NCI-H748 treated with DMSO at 0.1 percent for 48 hours (cell line): ENCODE measurements at places on chromosomes 4 and X.

DNA sequence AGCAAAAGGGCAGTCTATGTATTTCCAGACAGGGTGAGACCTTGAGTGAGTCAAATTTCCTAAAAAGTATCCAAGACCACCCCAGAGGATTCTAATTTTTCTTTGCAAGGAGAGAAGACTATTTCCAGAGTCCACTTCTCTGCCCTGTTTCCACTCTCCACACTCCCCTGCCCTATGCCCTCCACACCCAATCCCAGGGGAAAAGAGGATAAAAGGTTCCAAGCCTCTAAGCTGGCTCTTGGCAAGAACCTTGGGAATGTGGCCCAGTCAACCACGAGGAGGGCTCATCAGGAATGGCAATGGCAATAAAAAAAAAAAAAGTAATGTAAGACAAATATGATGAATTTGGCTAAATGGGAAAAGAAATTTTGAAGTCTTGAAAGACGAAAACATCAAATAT, 65.9 kb downstream of the SRPX start:
- DNase-seq = no peak

DNA sequence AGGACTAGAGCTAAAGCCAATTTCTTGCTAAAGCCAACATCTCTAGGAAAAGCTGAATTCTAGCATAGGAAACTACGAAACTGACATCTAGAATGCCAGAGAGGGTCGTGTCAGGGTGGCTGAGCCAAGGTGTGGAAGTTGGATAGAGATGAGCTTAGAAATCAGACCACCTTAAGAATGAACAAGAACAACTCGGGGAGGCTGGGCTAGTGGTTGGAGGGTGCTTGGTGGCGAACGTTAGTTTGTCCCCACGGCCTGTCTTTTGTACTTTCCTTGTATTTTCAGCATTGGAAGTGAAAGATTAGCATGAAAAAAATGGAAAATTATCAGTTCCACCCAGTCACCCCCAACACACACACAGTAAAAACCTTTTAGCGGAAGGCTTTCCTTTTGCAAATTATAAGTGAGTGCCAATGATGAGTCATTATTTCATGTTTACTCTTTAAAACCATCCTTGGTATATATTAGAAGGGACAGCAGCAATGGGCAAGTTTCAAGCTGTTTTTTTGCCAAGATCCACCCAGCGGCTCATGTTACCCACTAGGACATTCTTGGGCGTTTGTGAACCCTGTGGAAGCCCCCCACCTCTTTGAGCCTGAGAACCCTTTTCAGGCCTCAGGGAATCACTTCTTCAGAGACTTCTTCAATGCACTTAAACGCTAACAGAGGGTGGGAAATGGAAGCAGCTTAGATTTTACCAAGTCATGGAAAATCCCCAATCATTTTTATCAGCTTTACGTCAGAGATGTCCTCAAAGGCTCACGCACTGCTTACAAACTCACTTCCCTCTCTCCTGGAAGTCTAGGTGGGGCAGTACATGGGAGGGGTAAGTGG, 4.9 kb upstream of the PPEF1 start:
- DNase-seq = no peak

- no peak for DNase-seq
Observed at GRCh38 chrX:136159611-136160025, 12.3 kb downstream of the FHL1 start.

- DNase-seq = no peak
Observed at GRCh38 chr4:174388461-174389145, 104.9 kb downstream of the CEP44 start.

DNA sequence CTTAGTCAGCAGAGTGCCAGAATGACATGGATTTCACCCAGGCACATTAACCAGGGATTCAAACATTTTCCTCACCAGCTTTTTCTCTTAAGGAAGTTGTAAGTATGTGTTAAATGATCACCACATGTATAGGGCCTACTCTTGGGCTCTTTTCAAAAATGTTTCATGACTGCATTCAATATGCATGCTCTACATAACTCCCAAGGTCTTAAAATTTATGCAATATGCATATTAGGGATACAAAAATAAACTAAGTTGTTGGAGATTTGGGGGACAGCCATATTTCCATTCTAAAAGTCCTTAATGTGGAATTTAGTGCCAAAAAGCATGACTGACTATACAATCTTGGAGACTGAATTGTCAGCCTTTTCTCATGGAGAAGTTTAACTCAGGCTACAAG, 25.0 kb upstream of the TRPC5OS start:
- DNase-seq = no peak

GRCh38 chr4:42945874-42946273, 53.4 kb downstream of the GRXCR1 start:
- DNase-seq = no peak

DNA sequence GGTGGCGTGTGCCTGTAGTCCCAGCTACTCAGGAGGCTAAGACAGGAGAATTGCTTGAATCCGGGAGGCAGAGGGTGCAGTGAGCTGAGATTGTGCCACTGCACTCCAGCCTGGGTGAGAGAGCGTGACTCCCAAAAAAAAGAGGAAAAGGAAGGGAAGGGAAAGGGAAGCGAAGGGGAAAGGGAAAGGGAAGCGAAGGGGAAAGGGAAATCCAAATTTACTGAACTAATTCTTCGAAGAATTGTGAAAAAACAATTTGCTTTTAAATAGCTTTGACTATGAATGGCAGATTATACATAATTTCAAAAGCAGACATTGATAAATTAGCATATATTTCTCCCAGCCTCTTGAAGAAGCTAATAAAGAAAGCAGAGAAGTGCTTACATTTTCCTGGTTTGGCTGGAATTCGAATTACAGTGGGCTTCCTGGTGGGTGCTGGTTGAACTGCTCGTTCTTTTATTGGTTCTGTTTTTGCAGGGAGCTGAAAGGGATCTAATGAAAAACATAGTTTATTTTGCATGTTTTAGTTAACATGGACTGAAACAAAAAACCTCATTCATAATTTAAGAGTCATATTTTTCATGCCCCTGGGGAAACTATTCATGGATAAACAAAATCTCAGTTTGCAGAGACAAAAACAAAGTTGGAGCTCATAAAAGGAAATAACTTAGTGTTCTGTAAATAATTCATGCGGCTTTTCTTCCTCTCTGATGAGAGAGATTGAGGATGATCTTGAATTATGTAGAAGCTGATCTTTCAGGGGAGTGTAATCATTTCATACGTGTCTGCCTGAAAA, 66.0 kb downstream of the RPS3A start:
- DNase-seq = no peak

DNA sequence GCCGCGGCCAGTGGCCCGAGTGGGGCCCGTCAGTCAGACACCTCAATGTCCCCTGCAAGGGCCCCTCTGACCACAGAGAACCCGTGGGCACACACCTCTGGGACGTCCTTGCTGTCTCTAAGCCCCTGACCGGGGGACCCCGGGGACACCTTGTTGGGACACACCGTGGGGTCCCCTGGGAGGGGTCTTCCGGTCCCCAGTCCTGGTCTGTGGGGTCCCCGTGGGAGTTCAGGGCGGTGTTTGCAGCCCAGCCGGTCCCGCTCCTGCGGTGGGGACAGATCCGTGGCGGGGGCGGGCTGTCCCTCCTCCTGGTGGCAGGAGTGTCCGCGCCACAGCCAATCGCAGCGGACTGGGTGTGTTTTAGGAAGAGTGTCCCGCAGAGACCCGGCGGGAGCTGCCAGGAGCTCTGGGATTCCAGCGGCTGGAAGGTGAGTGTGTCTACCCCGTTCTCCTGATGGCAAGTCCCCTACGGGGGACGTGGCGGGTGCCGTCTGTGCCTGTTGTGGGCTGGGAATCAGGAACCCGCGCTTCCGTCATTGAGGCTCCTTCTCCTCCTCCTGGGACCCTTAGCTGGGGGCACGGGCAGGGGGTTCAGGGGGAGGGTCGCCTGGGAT, 5.1 kb upstream of the PLCXD1 start:
- no peak for DNase-seq

DNA sequence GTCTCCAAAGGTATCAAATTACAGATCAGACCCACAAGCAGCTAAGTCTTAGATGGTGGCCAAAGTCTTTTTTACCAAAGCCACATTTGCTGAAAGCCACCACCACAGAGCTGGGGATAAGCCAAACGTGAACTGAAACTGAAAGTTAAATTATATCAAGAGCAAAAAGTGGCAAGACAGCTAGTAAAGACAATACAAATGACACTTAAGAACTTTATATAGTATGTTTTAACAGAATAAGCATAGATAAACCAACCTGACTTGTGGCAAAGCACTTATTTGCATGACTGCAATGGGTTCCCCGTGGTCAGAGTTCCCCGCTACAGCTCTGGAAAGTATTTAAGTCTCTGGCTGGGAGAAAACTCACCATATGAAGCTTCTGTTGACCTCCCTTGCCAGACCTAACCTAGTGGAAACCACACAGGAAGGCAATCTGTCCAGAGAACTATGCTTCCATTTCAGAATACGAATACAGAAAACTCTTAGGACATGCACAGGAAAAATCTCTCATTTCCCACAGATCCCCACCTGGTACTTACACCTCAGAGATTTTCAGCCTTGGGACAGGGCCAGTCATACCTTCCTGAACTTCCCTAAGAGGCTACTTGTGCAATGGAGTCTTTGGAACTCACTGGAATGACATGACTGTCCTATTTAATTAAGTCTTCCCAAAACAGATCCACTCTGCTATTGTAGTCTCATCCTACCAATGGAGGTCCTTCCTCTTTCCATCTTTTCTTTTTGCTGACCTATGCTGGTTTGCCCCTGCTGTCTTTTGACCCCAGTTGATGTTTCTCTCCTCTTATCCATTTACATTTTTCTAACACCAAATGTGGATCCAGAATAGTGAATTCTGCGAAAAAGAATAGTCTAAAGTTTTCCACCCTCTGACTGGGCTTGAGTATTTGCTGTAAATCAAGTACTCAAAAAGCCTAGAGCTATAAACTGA, 225.1 kb downstream of the NR3C2 start:
- no peak for DNase-seq

- no peak for DNase-seq
Observed at GRCh38 chr4:56704089-56704871, 23.2 kb upstream of the HOPX start.

- no peak for DNase-seq
Observed at GRCh38 chrX:130878350-130879341, 24.4 kb downstream of the ENOX2 start.
